ENCODE measurements at places on chromosomes 3 and 15. TPM values are rescaled to one million over a fixed set of nuclear protein-coding genes. Genes with fewer than 3 reads are reported as not detected.

GRCh38 chr15:68277131-68277602, 378 bp upstream of the FEM1B start:
- H3K36me3 ChIP-seq, result peaks cover 6% of the 10 kb centered on the region
- peak; percentile 93 for DNase-seq
- no peaks in the 10 kb centered on the region for H3K27me3 ChIP-seq
- H3K4me1 ChIP-seq, result peaks cover 28% of the 10 kb centered on the region
- peak overlapping the region; percentile 96 for H3K4me3 ChIP-seq

- no peaks in the 10 kb centered on the region for H3K36me3 ChIP-seq
- DNase-seq, result no peak
- no peak overlapping the region for H3K4me3 ChIP-seq
- H3K4me1 ChIP-seq, result no peaks in the 10 kb centered on the region
Measured at GRCh38 chr3:111603679-111604078, 8.5 kb upstream of the ZBED2 start.

- peak within 1 kb of the TSS; percentile 62 for H3K4me3 ChIP-seq
- H3K36me3 ChIP-seq, result no peaks in the 10 kb centered on the region
- peak; percentile 89 for DNase-seq
- no peak within 1 kb of the TSS for H3K27ac ChIP-seq
- peaks cover 4% of the 10 kb centered on the region for H3K27me3 ChIP-seq
Measured at GRCh38 chr15:90249203-90249863, at the start of gene TTLL13. TTLL13 (plus strand) TSS chr15:90249556; CDS start chr15:90250631, 1,075 bp downstream.

The DAPK2 gene
- total RNA-seq, result 4.0 TPM

DNA sequence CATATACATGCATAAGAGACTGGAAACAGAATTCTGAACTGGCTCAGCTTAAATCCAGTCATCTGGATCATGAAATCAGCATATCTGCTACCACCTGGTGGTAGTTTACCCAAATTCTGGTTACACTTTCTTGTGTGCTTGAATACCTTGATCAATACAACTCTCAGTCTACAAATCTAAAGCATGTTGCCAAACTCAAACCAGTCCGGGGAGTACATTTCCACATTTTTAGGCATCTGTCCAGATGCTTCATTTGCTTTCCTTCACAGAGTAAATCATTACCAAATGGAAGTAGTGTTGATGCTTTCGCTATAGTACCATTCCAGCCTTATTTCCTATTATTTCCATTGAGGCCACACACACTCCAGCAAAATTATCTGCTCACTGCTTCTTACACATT, 126.4 kb downstream of the P2RY1 start:
- H3K27ac ChIP-seq, result no peak overlapping the region
- H3K36me3 ChIP-seq, result no peaks in the 10 kb centered on the region
- H3K4me3 ChIP-seq, result no peak overlapping the region
- no peaks in the 10 kb centered on the region for H3K4me1 ChIP-seq
